ENCODE measurements at places on chromosomes 16 and 17.

- DNase-seq, result no peak
These were observed 9.6 kb upstream of the SPNS2 start for GRCh38 chr17:4488989-4489595.

DNA sequence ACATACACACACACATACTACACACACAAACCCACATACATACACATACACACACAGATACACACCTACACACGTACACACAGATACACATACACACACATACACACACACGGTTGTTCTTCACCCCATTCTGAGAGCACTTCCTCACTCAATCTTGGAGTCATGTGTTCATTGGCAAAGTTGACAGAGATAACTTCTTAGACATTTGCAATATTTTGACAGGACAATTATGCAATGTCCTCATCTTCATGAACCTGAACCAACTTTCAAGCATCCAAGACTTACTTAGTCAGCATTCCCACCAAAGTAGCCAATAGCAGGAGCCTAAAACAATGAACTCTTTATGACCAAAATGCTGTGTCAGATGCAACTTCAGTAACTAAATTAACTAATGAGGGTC is 77.1 kb upstream of the DNAH17 start:
- no peak for DNase-seq

- DNase-seq, result no peak
These were observed 76.4 kb downstream of the WWP2 start for GRCh38 chr16:69838489-69838888.

GRCh38 chr16:65531475-65531874 is 409.6 kb upstream of the CDH11 start:
- DNase-seq, result no peak

GRCh38 chr16:28091656-28092055 is 28.1 kb upstream of the GSG1L start:
- no peak for DNase-seq

GRCh38 chr17:45172541-45173286 is 11.0 kb downstream of the HEXIM2 start:
- DNase-seq, result no peak

DNA sequence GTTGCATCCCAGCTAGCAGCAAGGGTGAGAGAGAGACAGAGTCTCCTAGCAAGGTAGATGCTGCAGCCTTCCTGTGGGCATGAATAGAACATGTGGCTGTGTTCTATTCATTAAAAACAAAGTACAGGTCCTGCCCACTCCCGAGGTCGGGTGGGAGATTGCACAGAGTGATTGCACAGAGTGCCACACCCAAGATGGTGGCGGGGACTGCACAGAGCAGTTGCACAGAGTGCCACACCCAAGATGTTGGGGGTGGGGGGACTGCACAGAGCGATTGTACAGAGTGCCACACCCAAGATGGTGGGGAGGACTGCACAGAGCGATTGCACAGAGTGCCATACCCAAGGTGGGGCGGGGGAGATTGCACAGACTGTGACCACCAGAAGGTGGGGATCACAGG is 410.8 kb upstream of the EEF2KMT start:
- no peak for DNase-seq

GRCh38 chr17:82938486-82938872 is 98.7 kb upstream of the ZNF750 start:
- DNase-seq, result no peak

- no peak for DNase-seq
These were observed 339 bp downstream of the N4BP1 start for GRCh38 chr16:48609652-48610029.

DNA sequence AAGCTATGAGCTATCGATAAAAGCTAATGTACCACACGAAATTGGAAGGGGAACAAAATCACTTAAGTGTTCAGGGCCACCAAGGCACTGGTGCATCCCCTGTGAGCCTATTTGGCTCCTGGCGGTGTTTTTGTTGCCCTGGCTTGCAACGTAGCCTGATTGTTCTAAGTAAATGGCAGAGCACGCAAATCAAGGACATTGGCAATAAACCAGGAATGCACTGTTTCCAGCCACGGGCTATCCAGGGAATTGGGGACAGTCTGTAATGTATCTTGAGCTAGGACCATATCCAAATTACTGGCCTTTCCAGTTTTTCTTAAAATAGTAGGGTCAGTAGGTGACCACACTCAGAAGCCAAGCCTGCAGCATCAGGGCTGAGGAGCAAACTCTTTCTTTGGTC is 734.0 kb downstream of the MAF start:
- DNase-seq, result no peak

GRCh38 chr17:21199311-21199710 is 14.7 kb downstream of the TMEM11 start:
- DNase-seq, result no peak

GRCh38 chr17:44229090-44229489 is 9.6 kb upstream of the UBTF start:
- DNase-seq, result no peak
